LHCN-M2 (cell line): ENCODE measurements at places on chromosomes 5 and 9. TPM values are rescaled to one million over a fixed set of nuclear protein-coding genes. Genes with fewer than 3 reads are reported as not detected.

DRD1 gene
- total RNA-seq, result not detected in 2 replicates

ZBTB26 gene
- 2.1 and 4.2 TPM in 2 replicates for total RNA-seq

GRCh38 chr5:9533562-9534364 lies 12.1 kb downstream of the SEMA5A start:
- no peak for DNase-seq

NAIP gene
- total RNA-seq, result 0.80 and 1.2 TPM in 2 replicates

ANKRD18B gene
- total RNA-seq, result 6.0 and 7.9 TPM in 2 replicates

- no peak for DNase-seq
Measured at GRCh38 chr5:91941588-91941987, 558.5 kb upstream of the ARRDC3 start.

EMB gene
- total RNA-seq, result 48.6 and 56.6 TPM in 2 replicates

DNA sequence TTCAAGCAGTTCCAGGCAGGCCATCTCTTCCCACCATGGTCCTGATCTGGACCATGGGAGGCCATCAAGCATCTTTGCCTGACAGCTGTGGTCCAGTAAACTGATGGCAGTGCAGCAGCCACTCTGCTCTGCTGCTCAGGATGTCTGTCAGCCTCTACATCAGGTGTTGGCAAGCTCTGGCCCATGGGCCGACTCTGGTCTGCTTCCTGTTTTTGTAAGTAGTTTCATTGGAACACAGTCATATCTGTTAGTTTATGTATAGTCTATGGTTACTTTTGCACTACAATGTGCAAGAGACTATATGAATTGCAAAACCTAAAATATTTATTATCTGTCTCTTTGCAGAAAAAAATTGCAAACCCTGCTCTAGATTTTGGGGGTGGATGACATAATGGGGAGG lies 225.0 kb downstream of the KCTD16 start:
- no peak for DNase-seq

GRCh38 chr9:130193531-130194377 lies 21.6 kb downstream of the NCS1 start:
- DNase-seq, result no peak

- DNase-seq, result no peak
Measured at GRCh38 chr9:68702493-68702892, 2.5 kb upstream of the PIP5K1B start.

DNA sequence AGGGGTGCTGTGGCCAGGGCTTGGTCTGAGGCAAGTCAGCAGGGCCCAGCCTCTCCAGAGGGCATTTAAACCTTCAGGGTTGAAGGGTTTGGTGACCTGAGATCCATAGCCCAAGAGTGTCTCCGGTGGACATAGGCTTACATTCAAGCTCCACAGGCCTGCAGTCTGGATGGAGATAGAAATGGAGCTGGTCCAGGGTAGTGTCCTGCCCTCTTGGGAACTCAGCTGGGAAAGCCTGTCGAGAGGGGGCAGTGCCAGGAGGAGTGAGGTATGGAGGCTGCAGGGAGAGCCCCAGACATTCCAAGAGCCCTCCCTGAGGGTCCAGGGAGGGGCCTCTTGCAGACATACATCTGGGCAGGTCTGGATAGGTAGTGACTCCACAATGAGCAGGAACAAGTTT lies 177.0 kb upstream of the MVB12B start:
- no peak for DNase-seq

GRCh38 chr5:1795931-1796330 lies 3.7 kb downstream of the MRPL36 start:
- DNase-seq, result no peak

GRCh38 chr9:79215821-79216220 lies 355.9 kb upstream of the TLE4 start:
- no peak for DNase-seq

GRCh38 chr9:70601000-70601951 lies 186.8 kb upstream of the KLF9 start:
- peak; percentile 97 for DNase-seq

DNA sequence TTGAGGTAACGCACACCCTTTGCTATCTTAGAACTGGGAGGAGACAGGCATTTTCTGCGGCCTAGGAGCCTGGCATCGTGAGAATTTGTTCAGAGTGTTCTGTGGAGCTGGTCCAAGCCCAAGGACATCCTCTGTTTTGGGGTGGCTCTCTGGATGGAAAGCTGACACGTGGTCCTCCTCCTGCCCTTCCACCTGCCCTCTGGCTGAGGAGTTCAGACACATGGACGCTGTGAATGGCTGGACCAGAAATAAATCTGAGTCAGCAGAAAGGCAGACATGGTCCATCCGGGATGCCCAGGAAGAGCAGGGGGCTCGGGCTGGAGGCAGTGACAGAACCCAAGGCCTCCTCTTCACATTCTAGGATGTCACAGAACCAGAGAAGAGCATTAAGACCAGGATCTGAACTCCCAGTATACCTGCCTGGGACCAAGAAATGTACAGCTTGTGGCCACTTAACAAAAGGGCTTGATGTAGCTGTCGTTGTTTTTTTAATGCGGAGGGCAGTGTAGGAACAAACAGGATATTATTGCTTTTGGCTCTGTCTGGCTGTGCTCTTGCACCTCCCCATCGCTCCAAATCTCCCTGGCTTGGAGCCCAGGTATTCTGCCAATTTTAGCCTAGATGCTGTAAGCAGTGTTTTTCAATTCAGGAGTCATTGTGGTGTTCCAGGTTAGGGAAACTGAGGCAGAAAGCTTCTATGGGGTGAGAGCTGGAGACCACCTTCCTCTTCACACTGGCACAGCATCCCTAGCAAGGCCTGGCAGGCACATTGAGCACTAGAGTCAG lies 2.4 kb downstream of the CKMT2 start:
- DNase-seq, result no peak

GRCh38 chr9:81673310-81673709 lies 16.0 kb downstream of the TLE1 start:
- DNase-seq, result no peak

GPRIN1 gene
- 11.7 and 16.2 TPM in 2 replicates for total RNA-seq

HEXB gene
- total RNA-seq, result 168 and 209 TPM in 2 replicates

GRCh38 chr9:36893911-36894310 lies 140.2 kb downstream of the PAX5 start:
- no peak for DNase-seq

GRCh38 chr9:114061292-114061691 lies 16.8 kb downstream of the AMBP start:
- no peak for DNase-seq

DNA sequence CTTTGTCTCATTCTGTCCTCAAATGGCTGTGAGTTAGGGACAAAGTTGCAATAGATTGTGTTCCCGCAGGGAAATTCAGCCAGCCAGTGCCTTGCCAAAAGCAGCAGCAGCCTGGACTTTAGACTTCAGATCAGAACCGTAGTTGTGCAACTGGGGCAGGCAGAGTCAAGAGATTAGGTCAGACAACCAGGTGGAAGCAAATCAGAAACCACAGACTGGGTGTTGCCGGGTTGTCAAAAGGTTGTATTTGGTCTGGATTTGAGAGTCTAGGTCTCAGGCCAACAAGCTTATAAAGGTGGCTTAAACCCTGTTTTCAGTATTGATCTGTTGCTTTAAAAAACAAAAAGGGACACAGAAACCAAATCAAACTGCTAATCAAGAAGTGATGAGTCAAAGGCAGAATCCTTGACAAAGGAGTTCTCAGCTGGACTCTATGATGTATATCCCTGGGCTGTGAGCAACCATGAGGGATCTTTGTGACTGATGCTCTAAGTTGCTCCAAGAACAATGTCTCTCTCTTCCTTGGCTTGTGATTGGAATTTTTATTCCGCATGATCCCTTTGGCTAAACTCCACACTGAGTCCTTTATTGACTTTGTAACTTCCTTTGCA lies 20.9 kb downstream of the RFK start:
- DNase-seq, result peak; percentile 3

DNA sequence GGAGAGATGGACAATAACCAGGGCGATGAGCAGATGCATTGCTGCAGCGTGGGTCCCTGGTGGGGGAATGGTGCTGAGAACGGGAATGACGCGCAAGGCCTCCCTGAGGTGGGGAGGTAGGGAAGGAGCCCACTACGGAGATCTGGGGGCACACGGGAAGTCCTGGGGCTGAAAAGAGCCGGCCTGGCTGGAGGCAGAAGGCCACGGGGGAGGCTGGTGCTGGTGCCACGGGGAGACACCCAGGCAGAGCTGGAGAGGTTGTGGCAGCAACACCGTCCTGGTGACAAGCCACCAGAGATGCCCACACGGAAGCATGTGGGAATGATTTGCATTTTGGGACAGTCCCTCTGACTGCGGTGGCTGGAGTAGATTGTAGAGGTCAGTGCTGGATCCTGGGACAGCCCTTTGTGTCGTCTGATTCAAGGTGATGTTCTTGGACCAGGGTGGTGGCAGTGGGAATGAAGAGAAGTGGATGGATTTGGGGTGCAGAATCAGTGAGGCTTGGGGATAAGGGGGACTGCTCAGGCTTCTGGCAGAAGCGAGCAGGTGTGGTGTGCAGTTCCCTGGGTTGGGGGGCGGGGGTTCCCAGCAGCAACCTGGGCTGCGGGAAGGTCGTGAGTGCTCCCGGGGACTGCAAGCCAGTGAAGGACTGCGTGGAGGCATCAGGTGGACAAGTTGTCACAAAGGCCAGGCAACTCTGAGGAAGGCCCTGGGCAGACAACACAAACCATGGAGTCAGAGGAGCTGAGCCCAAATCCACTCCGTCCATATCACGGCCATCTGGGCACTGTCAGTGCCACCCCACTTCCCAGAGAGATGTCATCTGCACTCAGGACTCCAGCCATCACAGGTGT lies 25.2 kb upstream of the CNOT6 start:
- no peak for DNase-seq

DNA sequence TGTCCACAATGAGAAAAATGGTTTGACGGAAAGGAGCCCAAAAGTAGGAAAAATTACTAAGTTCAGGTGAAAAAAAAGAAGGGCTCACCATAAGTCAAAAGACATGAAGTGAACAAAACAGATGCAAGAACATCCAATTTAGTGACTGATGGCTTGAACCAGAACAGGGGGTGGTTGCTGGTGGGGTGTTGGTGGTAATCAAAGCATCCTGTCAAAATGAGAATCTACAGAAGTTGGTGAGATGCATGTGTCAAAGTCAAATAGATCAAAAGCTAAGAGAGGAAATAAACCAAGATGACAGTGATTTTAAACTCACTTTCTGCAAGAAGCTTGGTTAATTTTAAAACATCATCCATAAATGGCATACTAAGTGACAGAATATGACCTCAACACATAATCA lies 117.4 kb downstream of the MLLT3 start:
- DNase-seq, result no peak

DNA sequence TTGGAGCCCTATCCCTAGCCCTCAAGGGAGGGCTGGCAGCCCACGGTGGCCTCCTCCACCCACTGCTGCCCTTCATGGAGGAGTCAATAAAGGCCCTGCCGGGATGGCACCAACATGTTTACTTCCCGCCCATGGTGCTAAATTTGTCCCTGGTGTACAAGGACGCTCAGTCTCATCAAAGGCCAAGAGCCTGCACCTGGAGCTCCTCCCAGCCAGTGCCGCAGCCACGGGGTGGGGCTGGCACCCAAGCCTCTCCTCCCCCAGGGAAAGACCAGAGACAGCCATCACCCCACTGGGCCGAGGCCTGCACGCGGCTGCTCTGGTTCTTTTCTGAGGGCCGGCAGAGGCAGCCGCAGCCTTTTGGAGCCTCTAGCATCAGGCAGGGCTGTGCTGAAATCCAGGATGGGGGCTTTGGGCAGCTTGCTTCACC lies 34.8 kb upstream of the RXRA start:
- DNase-seq, result no peak

OTULINL gene
- total RNA-seq, result 0.34 and 0.58 TPM in 2 replicates

EPB41L4B gene
- 2.1 and 2.4 TPM in 2 replicates for total RNA-seq

OR13D1 gene
- total RNA-seq, result not detected in 2 replicates

PTPRD gene
- total RNA-seq, result not detected in 2 replicates

GRIN3A gene
- not detected in 2 replicates for total RNA-seq

DNA sequence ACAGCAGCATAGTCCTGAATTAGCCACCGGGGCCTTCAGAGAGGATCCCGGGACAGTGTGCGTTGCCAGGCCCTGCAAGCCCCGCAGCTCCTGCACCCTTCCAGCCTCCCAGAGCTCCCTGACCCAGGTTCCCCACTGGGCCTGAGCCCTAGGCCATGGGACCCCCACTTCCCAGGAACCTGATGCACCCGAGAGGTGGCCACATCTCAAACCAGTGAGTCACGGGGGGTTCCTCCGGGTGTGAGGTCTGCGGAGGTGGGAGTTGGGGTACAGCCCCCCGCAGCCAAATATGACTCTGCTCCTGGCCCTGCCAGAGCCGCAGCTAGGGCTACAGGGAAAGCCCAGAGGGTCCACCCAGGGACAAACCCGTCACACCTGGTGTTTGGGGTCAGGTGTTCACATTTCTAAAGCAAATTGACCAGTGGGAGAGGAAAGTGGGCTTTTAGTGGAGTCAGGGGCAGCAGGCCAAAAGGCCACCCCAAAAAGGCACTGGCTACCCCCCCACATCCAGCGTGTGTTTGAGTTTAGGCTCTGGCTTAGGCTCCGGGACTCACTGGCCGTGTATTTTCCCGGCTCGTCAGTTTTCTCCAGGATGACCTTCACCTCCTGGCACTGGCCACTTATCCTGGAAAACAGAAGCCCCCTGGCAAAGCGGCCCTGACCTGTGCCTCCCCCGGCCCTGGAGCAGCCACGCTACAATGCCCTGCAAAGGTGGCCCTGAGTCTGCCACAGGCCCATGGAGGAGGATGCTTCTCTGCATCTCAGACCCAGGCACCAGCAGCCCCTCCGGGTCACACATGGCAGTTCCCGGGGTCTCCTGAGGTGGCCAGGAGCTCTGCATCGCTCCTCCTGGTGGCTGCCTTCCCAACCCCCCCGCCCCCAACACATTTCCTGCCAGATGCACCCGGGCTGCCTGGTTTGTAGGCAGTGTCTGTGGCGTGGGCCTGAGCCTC lies 17.4 kb upstream of the OBP2B start:
- DNase-seq, result no peak

DNA sequence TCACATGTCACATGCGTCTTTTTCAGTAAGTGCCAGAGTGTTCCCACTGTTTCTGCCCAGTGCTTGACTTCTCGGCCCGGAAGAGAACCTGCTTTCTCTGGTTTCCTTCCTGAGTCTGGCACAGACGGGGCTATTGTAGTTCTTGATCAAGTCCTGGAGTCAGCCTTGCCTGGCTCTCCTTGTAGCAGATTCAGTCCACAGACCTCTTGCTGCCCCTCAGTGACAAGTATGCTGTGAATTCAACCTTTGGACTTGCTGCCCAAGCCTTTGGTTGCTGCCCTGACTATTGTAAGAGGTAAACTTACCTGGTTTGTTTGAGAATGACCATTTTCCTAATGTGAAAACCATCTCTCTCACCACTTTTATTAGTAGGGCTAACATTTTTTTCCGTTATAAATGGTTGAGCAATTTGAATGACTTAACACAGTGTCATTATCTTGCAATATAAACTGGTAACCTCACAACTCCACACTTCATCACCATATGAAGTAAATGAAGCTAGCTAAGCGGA lies 24.7 kb downstream of the ZBTB34 start:
- no peak for DNase-seq

- no peak for DNase-seq
Measured at GRCh38 chr5:38379350-38379937, 121.1 kb downstream of the EGFLAM start.

CD274 gene
- total RNA-seq, result 5.5 and 7.9 TPM in 2 replicates

CAMK2A gene
- 0.13 and 2.1 TPM in 2 replicates for total RNA-seq

DNA sequence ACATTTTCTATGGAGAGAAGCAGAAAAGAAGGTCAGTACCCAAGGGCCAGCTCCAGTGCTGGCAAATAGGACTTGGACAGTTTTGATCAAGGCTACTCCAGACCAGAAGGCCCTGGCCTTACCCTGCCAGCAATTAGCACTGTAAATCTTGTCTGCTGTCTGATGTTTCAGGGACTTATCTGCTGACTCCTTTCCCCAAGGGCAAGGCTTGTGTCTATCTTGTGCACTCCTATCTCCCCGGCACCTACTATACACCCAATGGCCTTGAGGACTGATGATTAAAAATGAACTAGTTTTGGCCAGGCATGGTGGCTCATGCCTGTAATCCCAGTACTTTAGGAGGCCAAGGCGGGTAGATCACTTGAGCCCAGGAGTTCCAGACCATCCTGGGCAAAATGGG lies 37.2 kb downstream of the POLR1E start:
- DNase-seq, result no peak
